CD4-positive, alpha-beta T cell treated with Interleukin-6 at 100 ng/mL for 8 hours (primary cell): ENCODE measurements at places on chromosomes 4 and X.

DNA sequence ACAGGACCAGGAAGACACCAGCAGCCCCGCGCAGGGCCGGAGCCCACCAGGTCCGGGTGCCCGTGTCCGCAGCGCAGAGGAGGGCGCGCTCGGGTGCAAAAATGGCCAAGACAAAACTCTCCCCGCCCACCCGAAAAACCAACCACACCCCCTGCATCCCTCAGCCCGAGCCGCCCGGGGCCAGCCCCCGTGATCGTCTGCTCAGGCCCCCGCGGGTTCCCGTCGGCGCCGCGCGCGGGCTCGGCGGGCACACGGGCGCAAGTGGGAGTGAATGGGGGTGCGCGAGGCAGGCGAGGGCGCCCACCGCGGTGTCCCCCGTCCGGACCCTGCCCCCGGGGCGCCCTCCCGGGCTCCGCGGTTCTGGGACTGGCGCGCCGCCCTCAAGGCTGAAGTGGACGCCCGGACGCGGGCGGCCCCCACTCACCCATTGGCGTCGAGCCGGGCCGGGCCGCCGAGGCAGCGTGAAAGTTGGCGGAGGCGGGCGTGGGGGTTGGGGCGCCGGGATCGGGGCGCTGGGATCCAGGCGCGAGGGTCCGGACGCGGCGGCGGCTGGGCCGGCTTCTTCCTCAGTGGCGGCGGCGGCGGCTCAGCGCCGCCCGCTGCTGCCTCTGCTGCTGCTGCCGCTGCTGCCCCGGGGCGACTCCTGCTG is 393 bp downstream of the SH3KBP1 start:
- DNase-seq = no peak

DNA sequence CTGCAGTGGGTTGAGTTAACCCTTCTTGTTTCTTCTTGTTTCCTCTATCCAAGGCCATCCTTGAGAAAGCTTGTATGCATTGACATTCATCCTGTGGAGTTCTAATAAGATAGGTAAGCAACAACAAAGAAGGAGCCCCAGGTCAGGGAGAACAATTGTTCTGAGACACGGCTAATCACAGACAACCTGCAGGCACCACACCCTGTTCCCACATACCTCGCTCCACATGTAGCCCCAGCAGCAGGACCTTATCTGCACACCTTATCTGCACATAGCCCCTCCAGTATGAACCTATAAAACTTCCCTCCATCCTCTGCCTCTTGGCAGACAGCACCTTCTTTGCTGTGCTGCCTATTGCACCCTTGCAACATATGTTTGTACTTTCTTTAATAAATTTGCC is 129.1 kb downstream of the MSL3 start:
- DNase-seq = no peak

- no peak for DNase-seq
Observed at GRCh38 chr4:128859887-128860677, 50.6 kb downstream of the JADE1 start.

- no peak for DNase-seq
Observed at GRCh38 chr4:3384391-3384770, 57.4 kb upstream of the HGFAC start.

- no peak for DNase-seq
Observed at GRCh38 chr4:5678977-5679376, 29.4 kb downstream of the EVC2 start.

DNA sequence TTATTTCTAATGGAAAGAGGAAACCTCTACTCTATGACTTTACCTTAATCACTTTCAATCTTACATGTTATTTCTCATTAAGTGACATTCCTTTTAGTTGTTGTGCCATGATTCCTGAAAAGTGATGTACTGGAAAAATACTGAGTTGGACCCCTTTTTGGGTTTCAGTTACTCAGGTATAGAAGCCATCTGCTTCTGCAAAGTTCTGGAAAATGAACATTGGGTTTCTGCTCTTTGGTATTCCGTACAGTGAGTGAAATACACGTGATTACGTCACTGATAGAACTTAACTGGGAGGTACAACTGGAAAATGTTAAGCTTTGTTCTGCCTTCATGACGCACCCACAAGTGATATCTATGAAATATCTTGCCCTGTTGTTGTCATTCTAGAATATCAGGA is 114.7 kb downstream of the MID1 start:
- no peak for DNase-seq

- no peak for DNase-seq
Observed at GRCh38 chrX:11478026-11478425, 184.8 kb downstream of the AMELX start.

DNA sequence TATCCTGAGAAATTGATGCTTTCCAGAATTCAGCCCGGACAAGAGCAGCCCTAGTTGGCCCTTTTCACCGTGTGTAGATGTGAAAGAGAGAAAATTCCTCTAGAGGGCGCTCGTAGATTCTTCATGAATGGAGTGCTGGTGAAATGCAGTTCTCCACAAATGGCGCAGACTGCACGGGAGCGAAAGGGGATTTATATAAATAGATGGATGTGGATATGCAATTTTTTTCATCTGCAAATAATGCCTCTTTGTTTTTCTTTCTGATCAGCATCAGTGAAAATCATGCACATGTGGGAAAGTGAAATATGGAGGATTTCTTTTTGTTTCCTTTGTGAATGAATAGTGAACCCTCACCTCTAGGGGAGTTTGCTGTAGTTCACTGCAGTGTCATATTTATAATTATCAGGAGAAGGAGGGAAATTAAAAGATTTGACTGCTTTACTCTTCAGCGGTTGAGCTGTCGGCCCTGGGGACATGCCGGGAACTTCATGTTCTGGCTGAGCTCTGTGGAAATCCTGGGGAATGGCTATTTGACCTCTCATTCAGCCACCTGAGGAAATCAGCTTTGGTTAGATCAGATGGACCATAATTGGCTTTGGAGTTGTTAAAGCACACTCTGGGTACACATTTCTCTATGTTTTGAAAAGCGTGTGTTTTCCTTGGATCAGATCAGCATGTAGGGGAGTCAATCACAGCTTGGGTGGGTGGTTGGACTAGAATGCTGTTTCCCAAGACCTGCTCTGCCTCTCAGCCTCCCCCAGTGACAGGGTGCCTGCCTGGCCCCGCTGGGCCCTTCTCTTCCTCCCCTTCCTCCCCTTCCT is 115.0 kb upstream of the SHISA3 start:
- DNase-seq = peak; percentile 13
